ENCODE measurements at places on chromosomes 13 and 19.

- DNase-seq = no peak
These were observed 211.8 kb downstream of the UQCRFS1 start for GRCh38 chr19:29001141-29001581.

GRCh38 chr19:3404324-3405260, 38.2 kb downstream of the NFIC start:
- DNase-seq = no peak

GRCh38 chr13:60976367-60976766, 439.3 kb downstream of the PCDH20 start:
- no peak for DNase-seq

DNA sequence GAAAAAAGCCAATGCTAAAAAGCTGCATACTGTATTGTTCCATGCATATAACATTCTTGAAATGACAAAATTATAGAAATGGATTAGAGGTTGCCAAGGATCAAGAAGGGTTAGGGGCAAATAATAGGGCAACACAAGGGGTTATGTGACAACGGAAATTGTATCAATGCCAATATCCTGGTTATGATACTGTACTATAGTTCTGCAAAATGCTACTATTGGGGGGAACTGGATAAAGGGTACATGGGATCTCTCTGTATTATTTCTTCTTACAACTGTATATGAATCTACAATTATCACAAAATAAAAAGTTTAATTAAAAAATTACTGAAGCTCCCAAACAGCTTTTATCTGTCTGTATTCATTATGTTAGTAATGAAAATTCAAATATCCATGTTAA, 31.9 kb downstream of the LNX2 start:
- DNase-seq = no peak

DNA sequence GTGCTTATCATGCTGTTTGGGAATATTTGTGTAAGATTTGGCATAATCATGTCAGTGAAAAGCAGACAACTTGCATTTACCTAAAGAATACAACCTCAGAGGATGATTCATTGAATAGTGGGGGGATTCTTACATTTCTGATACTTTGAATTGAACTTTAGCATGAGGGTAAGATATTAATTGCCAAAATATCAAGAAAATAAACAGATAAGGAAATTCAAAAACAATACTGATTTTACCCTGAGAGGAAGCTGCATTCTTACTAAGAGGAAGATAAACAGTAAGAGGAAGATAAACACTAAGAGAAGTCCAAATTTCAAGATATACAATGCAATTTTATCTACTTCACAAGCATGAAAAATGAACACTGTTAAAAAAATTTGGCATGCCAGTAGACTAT, 2564.3 kb upstream of the PCDH20 start:
- no peak for DNase-seq

DNA sequence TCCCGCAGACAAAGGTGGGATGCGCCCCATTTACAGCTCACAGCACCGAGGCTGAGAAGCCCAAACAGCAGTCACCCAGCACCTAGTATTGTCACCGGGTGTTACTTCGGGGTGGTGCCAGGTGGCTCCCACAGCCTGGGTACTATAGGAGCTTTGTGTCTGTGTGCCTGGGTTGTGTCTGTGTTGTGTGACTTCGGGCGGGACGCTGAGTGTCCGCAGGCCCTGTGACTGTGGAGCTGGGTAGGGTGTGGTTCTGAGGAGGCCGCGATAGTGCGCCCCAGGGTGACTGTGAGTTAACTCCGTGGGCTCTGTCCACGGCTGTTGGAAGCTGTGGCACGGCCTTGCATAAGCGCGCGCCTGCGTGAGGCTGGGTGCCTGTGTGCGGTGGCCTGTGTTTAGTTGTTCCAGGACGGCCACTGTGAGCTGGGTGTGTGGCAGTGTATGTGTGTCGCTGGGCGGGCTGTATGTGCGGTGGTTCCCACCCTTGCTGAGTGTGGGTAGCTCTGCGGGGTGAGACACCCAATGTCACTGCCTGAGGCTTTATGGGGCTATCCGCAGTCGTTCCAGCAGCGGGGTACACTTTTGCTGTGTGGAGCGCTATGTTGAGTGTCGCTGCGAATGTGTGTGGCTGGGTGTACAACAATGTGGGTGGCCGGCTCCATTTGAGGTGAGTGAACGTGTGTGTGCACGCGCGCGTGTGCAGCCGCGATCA, 559 bp upstream of the SSBP4 start:
- DNase-seq = no peak

DNA sequence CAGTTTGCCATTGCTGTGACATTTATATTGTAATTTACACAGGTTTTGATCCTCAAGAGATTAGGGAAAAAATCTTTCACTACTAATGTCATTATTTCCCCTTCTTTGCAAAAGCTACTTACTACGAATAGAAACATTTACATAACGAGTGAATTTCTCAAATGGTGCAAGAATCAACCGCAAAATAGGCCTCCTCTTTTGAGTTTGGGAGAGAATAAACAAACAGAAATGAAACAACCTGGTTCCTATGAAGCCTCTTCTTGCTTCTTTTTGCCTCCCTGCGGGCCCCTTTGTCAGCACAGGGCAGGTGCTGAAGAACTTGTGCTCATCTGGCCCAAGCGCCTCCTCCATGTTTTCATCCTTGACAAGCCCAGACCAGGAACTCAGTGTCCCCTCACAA, 10.1 kb upstream of the GJA3 start:
- DNase-seq = peak; percentile 65
